ENCODE measurements at places on chromosomes 7 and 10. TPM values are rescaled to one million over a fixed set of nuclear protein-coding genes. Genes with fewer than 3 reads are reported as not detected.

The CRTAC1 gene
- 0.56 TPM for total RNA-seq

The NUTM2A gene
- 0.39 TPM for total RNA-seq

The METTL27 gene
- 0.65 TPM for total RNA-seq

The UCN3 gene
- total RNA-seq, result not detected

The GIMAP5 gene
- total RNA-seq, result 16.9 TPM

The INSYN2A gene
- total RNA-seq, result not detected

The CHAT gene
- not detected for total RNA-seq

The TWIST1 gene
- total RNA-seq, result 1.9 TPM

DNA sequence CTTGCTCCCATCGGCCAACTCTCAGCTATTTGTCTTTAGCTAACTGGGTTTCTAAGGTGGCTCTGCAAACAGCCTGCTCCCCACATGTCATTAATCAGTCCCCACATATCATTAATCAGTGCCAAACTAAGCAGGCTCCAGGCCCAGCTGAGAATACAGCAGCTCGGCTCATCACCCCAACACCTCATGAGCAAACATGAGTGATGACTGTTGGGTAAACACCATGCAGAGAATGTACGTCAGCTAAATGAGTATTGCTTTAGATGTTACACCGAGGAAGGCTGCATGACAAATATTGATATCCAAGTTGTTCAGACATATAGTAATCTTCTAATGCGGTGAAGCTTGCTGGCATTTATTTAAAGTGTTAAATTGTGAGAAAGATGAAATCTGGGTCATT is 187.5 kb upstream of the AOAH start:
- H3K27ac ChIP-seq, result no peak overlapping the region
- no peak for DNase-seq
- H3K36me3 ChIP-seq, result no peaks in the 10 kb centered on the region
- H3K4me1 ChIP-seq, result no peaks in the 10 kb centered on the region
- H3K27me3 ChIP-seq, result no peaks in the 10 kb centered on the region

GRCh38 chr10:110208614-110209453 is 1.4 kb downstream of the MXI1 start:
- peak overlapping the region; percentile 94 for H3K4me3 ChIP-seq
- peak overlapping the region; percentile 98 for H3K27ac ChIP-seq

- H3K27ac ChIP-seq, result peak overlapping the region; percentile 93
- no peaks in the 10 kb centered on the region for H3K27me3 ChIP-seq
- no peaks in the 10 kb centered on the region for H3K36me3 ChIP-seq
Observed at GRCh38 chr10:79069325-79070080, 737 bp downstream of the ZMIZ1 start.

DNA sequence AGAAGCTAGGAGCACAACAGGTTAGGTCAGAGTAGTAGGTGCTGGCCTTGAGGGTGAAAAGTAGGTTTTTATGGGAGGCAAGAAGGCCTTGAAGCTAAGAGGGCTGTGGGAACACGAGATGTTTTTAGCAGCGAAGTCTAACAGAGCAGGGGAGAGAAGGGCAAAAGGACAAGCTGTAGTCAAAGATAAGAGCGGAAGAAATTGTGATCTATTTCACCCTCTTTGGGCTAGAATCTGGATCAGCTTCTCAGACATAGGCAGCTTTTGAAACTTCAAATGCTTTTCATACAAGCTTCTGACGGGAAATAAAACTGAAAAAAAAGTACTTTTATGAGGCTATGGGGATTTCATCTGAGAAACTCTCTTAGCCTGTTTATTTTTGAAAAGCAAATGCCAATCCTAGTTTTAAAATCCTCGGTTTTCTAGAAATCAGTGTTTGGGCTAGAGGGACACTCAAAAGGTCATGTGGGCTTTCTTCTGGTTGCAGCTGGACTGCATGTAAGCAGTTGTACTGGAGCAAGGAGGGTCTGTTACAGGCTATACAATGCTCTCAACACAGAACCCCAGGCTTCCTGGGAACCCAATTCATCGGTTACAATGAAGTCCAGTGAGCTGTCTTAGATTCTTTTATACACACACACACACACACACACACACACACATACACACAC is 83.6 kb downstream of the RNF216 start:
- peak overlapping the region; percentile 6 for H3K27ac ChIP-seq
- H3K27me3 ChIP-seq, result no peaks in the 10 kb centered on the region
- peaks cover 6% of the 10 kb centered on the region for H3K36me3 ChIP-seq
- peaks cover 64% of the 10 kb centered on the region for H3K4me1 ChIP-seq
- no peak overlapping the region for H3K4me3 ChIP-seq

DNA sequence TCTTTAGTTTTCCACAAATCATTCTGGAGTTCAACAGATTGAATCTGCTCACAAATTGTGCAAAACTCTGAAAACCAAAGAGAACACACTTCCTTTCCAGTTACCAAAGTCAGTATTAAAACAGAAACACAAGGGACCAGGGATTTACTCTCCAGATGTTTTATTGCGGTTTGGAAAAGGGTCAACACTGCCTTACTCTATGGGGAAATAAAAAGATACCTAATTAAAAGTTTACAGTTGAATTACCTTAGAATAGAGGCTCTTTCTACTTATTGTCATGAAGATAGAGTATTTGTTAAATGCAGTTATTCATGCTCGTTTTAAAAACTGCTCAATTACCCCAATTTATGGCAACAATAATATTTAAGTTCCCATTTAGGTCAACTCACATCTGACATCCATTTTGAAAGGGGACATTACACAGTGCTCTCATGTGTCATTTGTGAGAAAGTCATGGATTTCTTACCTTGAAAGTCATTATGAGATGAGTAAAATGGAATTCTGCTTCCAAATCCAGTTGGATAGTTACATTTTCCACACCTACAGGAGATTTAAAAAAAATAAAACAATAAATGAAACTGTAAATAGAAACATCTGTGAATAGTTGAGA is 8.4 kb downstream of the LAMB1 start:
- H3K4me1 ChIP-seq, result peaks cover 6% of the 10 kb centered on the region
- H3K36me3 ChIP-seq, result no peaks in the 10 kb centered on the region
- no peak for DNase-seq
- H3K4me3 ChIP-seq, result no peak overlapping the region
- peak overlapping the region; percentile 60 for H3K27ac ChIP-seq

DNA sequence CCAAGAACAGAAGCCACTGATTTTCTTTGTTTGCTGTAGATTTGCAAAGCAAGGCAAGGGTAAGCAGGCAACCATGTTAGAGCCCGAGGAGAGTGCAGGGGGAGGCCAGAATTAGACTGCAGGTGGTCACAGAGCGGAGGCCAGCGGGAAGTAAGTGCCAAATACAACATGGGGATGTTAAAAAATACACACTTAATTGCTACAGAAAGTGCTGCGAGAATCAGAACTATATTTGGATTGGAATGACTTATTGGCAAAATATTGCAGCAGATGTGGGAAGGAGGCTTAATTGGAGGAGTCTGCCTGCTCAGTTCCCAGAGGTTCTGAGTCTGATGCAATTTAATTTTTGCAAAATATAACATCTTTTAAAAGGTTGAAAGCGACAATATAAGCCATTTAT is 49.7 kb upstream of the ADCY1 start:
- no peak overlapping the region for H3K4me3 ChIP-seq
- no peaks in the 10 kb centered on the region for H3K4me1 ChIP-seq
- H3K36me3 ChIP-seq, result no peaks in the 10 kb centered on the region
- DNase-seq, result no peak

DNA sequence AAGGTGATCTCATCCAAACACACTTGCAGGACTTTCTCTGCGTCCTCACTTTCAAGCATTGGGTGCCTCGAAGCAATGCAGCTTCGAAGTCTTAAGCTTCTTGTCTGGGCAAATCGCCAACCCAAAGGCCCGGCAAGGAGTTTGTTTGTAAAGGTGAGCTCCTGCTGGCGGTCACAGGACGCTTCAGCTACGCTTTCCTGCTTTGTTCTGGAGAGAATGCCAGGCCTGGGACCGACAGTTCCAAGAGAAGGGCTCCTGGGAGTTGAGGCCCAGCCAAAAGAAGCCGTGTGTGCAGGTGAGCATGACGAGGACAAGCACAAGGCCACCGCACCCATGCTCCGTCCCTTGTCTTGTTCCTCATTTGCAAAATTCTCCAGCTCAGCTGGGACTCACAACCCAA is 106.6 kb upstream of the DOCK1 start:
- no peaks in the 10 kb centered on the region for H3K36me3 ChIP-seq
- no peak overlapping the region for H3K4me3 ChIP-seq
- H3K27me3 ChIP-seq, result no peaks in the 10 kb centered on the region
- H3K27ac ChIP-seq, result no peak overlapping the region
- no peaks in the 10 kb centered on the region for H3K4me1 ChIP-seq
- no peak for DNase-seq

- H3K27ac ChIP-seq, result no peak overlapping the region
- no peaks in the 10 kb centered on the region for H3K27me3 ChIP-seq
- no peaks in the 10 kb centered on the region for H3K36me3 ChIP-seq
- H3K4me1 ChIP-seq, result no peaks in the 10 kb centered on the region
- H3K4me3 ChIP-seq, result no peak overlapping the region
Observed at GRCh38 chr7:134284952-134285351, 31.8 kb downstream of the SLC35B4 start.

GRCh38 chr10:3861795-3862194 is 76.8 kb upstream of the KLF6 start:
- no peak overlapping the region for H3K4me3 ChIP-seq
- no peak for DNase-seq
- no peaks in the 10 kb centered on the region for H3K27me3 ChIP-seq
- H3K4me1 ChIP-seq, result no peaks in the 10 kb centered on the region
- no peaks in the 10 kb centered on the region for H3K36me3 ChIP-seq

GRCh38 chr7:17498230-17498629 is 199.8 kb downstream of the AHR start:
- H3K36me3 ChIP-seq, result no peaks in the 10 kb centered on the region
- H3K4me1 ChIP-seq, result no peaks in the 10 kb centered on the region
- DNase-seq, result no peak
- no peak overlapping the region for H3K4me3 ChIP-seq

- H3K27me3 ChIP-seq, result no peaks in the 10 kb centered on the region
- no peak for DNase-seq
- no peaks in the 10 kb centered on the region for H3K36me3 ChIP-seq
- H3K27ac ChIP-seq, result no peak overlapping the region
Observed at GRCh38 chr7:154837622-154838021, 165.3 kb downstream of the PAXIP1 start.

GRCh38 chr10:63795094-63795860 is 274.1 kb downstream of the REEP3 start:
- peaks cover 4% of the 10 kb centered on the region for H3K4me1 ChIP-seq
- no peak for DNase-seq
- H3K27me3 ChIP-seq, result no peaks in the 10 kb centered on the region
- H3K27ac ChIP-seq, result no peak overlapping the region

GRCh38 chr10:132162590-132163277 is 24.0 kb upstream of the DPYSL4 start:
- DNase-seq, result no peak
- H3K36me3 ChIP-seq, result no peaks in the 10 kb centered on the region
- H3K27ac ChIP-seq, result no peak overlapping the region
- no peak overlapping the region for H3K4me3 ChIP-seq
- peaks cover 11% of the 10 kb centered on the region for H3K4me1 ChIP-seq
- H3K27me3 ChIP-seq, result no peaks in the 10 kb centered on the region

DNA sequence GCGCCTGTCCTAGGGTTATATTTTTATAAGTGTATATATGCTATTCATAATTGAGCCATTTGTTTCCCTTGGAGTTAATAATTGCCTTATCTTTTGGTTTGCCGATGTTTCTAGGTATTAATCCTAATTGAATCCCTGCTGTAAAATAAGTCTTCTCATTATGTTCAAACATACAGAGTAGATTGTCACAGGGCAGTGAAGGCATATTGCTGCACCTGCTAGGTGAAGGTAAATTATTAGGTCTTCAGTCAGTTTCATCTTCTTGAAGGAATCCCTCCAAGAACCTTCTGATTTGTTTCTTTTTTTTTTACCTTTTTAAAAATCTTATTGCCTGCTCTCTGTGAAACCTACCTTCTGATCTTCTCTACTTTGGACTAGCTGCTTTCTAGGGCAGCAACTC is 17.9 kb upstream of the AGFG2 start:
- H3K36me3 ChIP-seq, result no peaks in the 10 kb centered on the region
- H3K4me3 ChIP-seq, result no peak overlapping the region
- H3K4me1 ChIP-seq, result no peaks in the 10 kb centered on the region
- H3K27me3 ChIP-seq, result no peaks in the 10 kb centered on the region

DNA sequence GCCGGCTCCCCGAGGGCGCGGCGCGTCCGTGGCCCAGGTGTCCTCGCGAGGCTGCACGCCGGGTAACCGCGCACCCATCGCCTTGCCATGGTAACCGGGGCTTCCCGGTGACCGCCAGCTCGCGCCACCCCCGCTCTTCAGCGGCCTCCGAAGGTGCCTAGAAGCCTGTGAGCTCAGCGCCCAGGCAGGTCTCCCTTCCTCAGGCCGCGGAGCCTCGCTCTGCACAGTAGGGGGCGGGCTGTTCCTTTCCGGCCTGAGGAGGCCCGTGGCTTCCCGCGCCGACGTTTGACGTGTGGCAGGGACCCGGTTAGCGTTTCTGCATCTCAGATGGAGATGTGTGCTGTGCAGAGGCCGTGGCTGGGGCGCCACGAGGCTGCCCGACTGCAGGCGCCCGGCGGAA is 117.1 kb downstream of the DYNC2I1 start:
- H3K36me3 ChIP-seq, result no peaks in the 10 kb centered on the region
- no peaks in the 10 kb centered on the region for H3K27me3 ChIP-seq
- no peak for DNase-seq
- no peak overlapping the region for H3K4me3 ChIP-seq
- no peaks in the 10 kb centered on the region for H3K4me1 ChIP-seq

DNA sequence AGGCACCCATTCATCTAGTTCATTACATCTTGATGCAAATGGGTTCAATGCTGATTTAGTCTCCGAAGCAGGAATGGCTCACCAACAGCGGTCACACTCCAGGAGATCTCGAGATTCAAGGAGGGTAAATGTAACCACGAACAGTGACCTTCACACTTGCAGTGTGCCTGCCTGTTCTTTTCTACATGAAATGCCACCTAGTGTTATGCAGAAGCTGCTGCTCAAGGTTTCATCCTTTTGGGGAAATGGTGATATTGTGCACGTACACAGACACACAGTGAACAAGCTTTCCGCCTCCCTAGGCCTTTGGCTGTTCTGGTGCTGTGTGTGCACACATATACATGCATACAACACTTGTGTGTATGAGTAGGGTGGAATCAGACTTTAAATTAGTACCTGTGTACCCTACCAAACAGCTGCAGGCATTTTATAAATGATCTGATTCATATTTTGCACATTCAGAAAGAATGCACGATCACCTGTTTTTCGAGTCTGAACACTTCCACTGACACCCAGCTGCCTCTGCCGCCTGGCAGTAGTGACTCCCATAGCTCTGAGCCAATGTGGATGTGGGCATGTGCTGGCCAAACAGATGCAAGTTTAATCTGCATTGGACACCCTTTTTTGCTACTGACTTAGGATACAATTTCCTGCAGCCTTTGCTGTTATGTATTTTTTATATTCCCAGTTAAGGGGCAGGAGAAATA is 100.5 kb downstream of the TACC2 start:
- peaks cover 33% of the 10 kb centered on the region for H3K36me3 ChIP-seq
- no peaks in the 10 kb centered on the region for H3K27me3 ChIP-seq
- H3K4me3 ChIP-seq, result no peak overlapping the region
- H3K4me1 ChIP-seq, result peaks cover 15% of the 10 kb centered on the region
- H3K27ac ChIP-seq, result peak overlapping the region; percentile 67
- no peak for DNase-seq

GRCh38 chr10:127159648-127160245 is 36.6 kb downstream of the INSYN2A start:
- H3K27ac ChIP-seq, result no peak overlapping the region
- H3K27me3 ChIP-seq, result no peaks in the 10 kb centered on the region
- no peaks in the 10 kb centered on the region for H3K4me1 ChIP-seq

GRCh38 chr7:141290973-141291372 is 217.1 kb downstream of the TMEM178B start:
- H3K4me3 ChIP-seq, result no peak overlapping the region
- H3K36me3 ChIP-seq, result no peaks in the 10 kb centered on the region
- no peak for DNase-seq
- no peaks in the 10 kb centered on the region for H3K4me1 ChIP-seq

All from gastrocnemius medialis (tissue), 4 donors.